ENCODE measurements at places on chromosomes 1 and 21. TPM values are rescaled to one million over a fixed set of nuclear protein-coding genes. Genes with fewer than 3 reads are reported as not detected.

GRCh38 chr1:213714645-213715044 lies 273.1 kb upstream of the PROX1 start:
- H3K27ac ChIP-seq: no peak overlapping the region
- no peak for DNase-seq
- no peaks in the 10 kb centered on the region for H3K36me3 ChIP-seq
- no peak overlapping the region for H3K4me3 ChIP-seq
- H3K4me1 ChIP-seq: peaks cover 2% of the 10 kb centered on the region

- no peak for DNase-seq
- H3K4me1 ChIP-seq: peaks cover 5% of the 10 kb centered on the region
- H3K27me3 ChIP-seq: peaks cover 53% of the 10 kb centered on the region
- H3K27ac ChIP-seq: no peak overlapping the region
These were observed 54.5 kb downstream of the UBE2T start for GRCh38 chr1:202287196-202287595.

DNA sequence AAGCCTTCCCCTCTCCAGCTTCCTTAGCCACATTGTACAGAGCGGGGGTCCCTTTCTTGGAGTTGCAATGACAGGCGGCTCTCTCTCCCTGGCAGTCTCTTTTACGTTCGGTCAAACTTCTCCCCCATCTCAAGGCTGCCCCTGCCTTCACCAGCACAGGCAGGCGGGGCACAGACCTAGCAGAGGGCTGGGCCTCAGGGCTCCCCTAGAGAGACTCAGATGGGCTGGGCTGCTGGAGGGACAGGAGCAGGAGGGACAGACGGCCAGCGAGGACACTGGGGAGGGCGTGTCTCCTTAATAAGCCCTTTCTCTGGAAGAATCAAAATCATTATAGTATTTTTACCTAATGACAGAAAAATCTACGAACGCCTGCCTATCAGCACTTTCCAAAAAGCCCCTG lies 79.6 kb downstream of the CASZ1 start:
- no peaks in the 10 kb centered on the region for H3K36me3 ChIP-seq
- no peak for DNase-seq
- peaks cover 37% of the 10 kb centered on the region for H3K27me3 ChIP-seq
- H3K27ac ChIP-seq: no peak overlapping the region
- H3K4me1 ChIP-seq: peaks cover 7% of the 10 kb centered on the region
- peak overlapping the region; percentile 42 for H3K4me3 ChIP-seq

GRCh38 chr21:32844653-32845436 lies 73.3 kb upstream of the PAXBP1 start:
- H3K36me3 ChIP-seq: no peaks in the 10 kb centered on the region
- peaks cover 34% of the 10 kb centered on the region for H3K27me3 ChIP-seq
- no peak overlapping the region for H3K4me3 ChIP-seq
- H3K4me1 ChIP-seq: no peaks in the 10 kb centered on the region
- DNase-seq: no peak

The ZFP69B gene
- not detected for polyA plus RNA-seq
